HuH-7 (cell line): ENCODE measurements at places on chromosomes 5 and 9.
A peak's percentile ranks its signal among the peaks of the same experiment; 100 is the strongest.

GRCh38 chr9:125986966-125987365, 239.8 kb downstream of the PBX3 start:
- no peak for DNase-seq

DNA sequence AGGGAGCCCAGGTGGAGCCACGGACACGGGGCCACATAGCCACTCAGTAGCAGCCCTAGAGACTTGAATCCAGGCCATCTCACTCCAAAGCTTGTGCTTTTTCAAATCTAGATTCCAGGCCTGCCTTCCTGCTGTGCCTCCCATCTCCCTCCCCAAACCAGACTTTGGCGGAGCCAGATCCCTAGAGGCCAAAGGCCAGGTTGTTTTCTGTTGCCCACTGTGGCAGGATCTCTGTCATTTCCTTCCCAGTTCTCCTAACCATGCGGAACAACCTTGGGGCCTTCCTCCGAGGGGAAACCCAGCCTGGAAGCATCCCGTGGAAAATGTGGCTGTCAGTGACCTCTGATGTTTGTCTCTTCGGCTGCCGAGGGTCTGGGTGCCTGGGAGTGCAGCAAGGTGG, 16.4 kb upstream of the RPS14 start:
- DNase-seq = no peak

DNA sequence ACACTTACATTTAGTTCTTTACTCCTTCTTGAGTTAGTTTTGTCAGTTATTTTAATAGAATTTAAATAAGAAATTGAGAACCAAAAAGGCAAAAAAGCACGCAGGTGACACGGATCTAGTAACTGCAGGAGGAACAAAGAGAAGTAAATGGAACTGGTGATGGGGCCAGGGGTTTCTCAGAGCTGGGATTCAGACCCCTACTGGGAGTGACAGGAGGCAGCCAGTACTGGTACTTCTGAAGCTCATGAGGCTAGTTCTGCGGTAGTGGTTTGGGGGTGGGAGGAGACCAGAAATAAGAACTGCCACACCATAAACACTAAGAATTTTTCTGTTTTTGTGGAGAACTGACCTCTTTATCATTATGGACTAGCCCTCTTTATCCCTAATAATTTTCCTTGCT, 48.2 kb downstream of the OXCT1 start:
- DNase-seq = no peak

DNA sequence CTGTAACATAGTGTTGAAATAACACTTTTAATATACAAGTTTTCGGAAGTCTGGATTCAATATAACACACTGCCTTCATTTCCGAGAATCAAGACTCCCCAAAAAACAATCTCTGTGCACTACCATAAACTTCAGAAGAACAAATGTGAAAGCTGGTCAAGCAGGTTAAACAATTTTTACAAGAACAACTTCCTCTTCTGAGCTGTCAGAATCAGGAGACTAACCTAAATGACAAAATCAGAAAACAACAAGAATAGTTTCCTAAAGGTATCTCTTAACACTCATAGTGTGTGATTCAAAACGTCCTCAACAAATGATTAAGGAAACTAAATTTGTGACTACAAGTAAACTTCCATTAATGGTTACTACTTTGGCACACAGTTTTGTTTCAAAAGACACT, 11.6 kb downstream of the C9orf72 start:
- DNase-seq = no peak

GRCh38 chr5:156892223-156892622, 42.1 kb downstream of the PPP1R2B start:
- DNase-seq = peak; percentile 6
